ENCODE measurements at places on chromosomes 3 and 15.

GRCh38 chr3:66712210-66712609, 211.4 kb upstream of the LRIG1 start:
- no peak for DNase-seq

- DNase-seq = no peak
Measured at GRCh38 chr15:74957476-74958035, 984 bp upstream of the RPP25 start.

GRCh38 chr3:108127301-108127988, 36.6 kb upstream of the CD47 start:
- no peak for DNase-seq

DNA sequence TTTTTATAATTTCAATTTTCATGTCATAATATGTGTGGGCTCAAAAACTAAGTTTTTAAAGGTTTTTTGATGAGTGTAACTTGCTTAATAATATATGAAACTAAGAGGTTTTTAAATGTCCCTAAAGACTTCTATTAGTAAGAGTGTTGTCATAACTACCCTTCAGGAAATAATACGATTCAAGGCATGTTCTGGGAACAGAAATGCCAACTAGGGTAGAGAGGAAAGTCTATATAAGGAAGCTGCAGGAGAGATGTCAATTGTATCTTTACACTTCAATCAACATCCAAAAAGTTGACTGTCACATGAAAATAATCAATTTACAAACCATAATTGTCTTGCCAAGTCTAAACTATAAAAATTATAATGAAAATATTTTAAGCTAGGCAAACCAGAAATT, 76.3 kb downstream of the SMARCC1 start:
- DNase-seq = peak; percentile 19

- no peak for DNase-seq
Measured at GRCh38 chr3:115595611-115596275, 27.6 kb upstream of the GAP43 start.

DNA sequence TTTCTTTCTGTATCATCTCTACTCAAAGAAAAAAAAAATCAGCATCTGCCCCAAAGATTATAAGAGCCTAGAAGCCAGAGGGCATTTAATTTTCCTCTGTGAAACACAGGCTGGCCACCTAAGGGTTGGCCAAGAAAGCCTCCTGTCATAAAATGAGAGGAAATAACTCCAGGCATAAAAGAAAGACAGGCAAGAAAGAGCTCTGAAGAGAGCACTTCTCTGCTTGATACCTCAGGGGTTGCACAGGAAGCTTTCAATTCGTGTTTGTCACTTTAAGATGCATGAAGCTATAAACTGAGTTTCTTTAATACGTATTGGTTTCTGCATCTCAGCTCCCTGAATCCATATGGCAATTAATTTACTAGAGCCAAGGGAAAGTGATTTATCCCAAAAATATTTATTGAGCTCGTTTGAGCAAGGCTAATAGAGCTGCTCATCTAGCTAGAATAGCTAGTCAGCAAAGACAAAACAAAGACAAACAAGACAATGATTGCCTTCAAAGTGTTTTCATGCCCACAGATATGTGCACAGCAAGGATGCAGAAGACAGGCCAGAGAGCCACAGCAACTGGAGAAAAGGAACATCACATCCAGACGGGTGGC, 35.5 kb downstream of the ATP8B4 start:
- DNase-seq = no peak

DNA sequence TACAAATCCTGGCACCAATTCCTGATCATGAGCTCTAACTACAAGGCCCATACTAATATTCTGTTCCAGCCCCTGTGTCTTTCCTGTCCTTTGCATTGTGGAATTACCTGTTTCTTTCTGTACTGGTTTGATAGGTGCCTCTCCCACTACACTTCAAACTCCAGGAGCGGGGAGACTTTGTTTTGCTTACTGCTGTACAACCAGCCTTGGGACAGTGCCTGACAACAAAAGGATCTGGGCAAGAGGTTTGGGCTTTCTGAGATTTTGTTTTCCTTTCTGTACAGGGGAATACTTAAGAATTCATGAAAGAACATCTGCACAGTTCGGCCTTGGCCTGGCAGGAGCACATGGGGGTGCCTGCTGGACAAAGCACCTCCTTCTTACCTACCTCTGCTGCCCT, 45.1 kb downstream of the ZDHHC3 start:
- DNase-seq = no peak

GRCh38 chr15:84944311-84944710, 37.3 kb upstream of the PDE8A start:
- no peak for DNase-seq

- DNase-seq = no peak
Measured at GRCh38 chr3:75692061-75692460, 27.9 kb downstream of the FRG2C start.

DNA sequence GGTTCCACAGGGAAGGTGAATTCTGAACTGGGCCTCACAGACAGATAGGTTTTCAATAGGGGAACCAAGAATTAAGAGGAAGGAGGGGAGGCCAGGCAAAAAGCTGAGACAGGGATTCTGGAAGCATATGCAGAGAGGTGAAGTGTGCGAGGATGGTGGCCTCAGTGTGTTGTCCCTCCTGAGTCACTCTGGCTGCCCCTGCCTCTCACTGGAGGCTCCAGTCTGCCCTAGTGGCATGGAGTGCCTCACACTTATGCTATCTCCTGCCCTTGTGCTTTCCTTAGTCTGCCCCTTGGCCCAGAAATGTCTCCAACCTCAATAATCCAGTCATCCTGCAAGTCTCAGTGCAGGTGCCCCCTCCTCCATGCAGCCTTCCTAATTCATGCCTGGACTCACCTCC, 32.2 kb upstream of the RBP1 start:
- DNase-seq = no peak

DNA sequence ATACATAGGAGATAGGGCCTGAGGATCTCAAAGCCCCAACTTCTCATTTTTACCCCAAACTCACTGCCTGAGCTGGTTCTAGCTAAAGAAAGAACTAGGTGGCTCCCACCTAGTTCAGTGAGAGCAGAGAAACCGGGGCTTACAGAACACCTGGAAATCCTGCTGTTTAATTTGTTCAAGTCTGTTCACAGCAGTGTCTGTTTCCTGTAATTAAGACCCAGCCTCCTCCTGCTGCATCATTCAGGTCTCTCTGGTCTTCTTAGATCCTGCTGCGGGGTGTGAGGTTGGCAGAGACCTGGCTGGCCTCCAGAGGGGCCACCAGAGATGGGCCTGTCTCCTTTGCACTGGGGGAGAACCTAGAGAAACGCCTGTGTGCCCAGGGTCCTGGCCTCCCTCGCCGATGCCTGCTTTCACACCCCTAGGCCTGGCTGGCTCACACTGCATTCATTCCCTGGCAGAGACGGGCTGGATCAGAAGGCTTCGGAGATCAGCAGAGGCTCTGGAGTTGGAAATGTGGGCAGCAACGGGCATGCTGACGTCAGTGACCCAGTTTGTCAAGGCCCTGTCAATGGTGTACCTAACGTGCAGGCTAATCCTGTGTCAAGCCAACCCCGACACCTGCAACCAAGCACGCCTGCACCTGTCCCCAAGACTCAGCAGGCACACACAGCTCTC, 4.9 kb upstream of the CHRNA3 start:
- DNase-seq = no peak

GRCh38 chr3:184889312-184889904, 77.4 kb downstream of the VPS8 start:
- DNase-seq = no peak

DNA sequence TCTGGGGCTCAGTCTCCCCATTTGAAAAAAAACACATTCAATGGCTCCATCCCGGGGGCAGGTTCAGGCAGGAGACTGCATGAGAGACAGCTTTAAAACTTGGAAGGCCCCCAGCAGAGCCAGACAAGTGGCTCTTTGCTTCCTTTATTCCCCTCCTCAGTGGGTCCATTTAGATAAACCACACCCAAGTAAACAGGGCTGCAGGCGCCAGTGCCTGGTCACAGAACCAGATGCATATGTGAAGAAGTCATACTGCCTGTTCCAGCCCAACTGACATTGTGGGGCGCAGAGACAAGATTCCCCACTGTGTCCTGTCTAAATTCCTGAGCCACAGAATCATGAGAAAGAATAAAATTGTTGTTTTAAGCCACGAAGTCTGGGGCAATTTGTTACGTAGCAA, 9.0 kb downstream of the FBN1 start:
- DNase-seq = no peak

- DNase-seq = no peak
Measured at GRCh38 chr15:74041311-74041756, 41.0 kb downstream of the GOLGA6A start.

DNA sequence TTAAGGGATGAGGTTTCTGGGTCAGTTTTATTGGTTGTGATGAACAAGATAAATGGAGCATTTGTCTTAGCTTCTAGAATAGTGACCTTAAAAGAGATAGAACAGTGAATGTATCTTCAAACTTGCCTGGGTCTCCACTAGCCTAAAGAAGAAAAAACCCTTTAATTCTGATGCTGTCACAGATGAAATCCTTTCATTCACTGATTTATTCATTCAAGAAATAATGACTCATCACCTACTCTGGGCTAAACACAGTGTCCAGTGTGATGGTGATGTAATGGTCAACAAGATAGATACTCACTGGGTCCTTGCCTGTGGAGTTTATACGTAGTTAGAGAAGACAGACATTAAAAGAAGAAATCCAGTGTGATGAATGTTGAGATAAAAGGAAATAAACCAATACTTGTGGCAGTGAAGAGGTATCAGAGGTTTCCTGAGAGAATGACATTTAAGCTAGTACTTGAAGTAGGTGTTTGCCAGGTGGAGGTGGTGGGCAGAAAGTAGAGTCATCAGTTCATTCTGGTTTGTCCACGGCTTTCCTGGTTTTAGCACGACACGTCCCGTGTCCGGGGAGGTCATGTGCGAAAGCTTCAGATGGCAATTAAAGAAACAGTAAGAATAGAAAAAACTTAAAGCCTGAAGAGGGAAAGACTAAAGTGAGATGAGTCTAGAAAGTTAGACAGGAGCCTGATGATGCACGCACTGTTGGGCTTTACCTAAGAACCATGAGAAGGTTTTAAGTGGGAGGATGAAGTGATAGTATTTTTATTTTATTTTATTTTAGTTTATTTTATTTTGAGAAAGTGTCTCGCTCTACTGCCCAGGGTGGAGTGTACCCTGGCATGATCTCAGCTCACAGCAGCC, 18.5 kb downstream of the PAK2 start:
- DNase-seq = peak; percentile 45

DNA sequence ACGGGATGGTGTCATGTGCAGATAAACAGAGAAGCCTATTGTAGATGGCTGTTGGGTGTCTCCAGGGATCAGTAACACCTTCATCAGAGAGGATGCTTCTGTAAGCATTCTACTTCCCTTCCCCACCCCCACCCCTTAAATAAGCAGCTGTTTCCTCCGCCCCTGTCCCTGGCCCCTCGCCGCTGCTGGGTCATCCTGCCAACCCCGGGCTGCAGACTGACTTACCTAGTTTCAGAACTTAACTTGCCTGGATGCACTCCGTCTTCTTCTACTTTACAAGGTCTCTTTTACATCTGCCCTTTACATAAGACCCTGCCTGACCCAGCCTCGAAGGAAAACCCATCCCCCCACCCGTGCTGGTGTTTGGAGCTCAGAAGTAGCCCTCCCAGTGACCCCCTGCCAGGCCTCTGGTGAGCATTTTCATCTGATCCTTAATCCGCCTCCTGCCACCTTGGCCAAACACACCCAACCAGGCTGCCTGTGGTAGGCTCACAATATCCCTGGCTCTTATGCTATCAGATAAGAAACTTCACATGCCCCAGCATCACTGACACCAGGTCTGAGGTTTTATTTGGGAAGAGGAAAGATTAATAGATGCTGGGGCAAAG, 103.0 kb upstream of the HES1 start:
- no peak for DNase-seq

DNA sequence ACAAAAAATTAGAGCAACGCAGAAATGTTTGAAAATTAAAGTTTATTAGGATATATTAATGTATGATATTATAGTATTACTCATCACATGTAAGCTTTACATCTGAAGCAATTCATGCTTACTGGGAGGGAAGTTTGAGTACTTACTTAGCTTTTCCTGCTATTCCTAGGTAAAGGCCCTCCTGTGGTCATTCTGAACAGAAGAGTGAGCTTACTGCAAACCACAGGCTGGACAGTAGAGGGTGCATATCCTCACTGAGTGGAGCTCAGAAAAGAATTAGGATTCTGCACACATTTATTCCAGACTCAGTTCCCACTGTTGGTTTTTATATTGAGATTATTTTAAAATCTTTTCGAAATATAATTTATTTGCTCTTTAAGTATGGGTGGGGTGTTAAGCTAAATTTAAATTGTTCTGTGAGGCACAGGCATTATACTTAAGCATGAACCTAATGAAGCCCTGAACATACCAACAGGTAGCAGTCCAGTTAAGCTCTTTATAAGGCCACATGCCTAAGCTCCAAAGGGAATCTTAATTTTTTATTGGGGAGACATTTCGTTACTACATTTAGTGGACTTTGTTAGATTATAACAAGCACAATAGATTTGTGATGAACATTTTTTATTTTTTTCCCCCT, 10.2 kb downstream of the MRPS22 start:
- peak; percentile 22 for DNase-seq

GRCh38 chr15:57216288-57216687, 160.0 kb upstream of the CGNL1 start:
- DNase-seq = no peak

GRCh38 chr3:53411371-53411770, 64.0 kb upstream of the DCP1A start:
- DNase-seq = no peak

GRCh38 chr15:70582143-70582945, 181.0 kb downstream of the UACA start:
- no peak for DNase-seq

- DNase-seq = no peak
Measured at GRCh38 chr15:58115692-58116091, 22.5 kb upstream of the AQP9 start.

GRCh38 chr15:99630607-99631131, 64.9 kb downstream of the MEF2A start:
- DNase-seq = no peak

- no peak for DNase-seq
Measured at GRCh38 chr3:125431912-125432790, 57.0 kb upstream of the ZNF148 start.

Data from inflammatory macrophage treated with lipopolysaccharide for 1 hour (primary cell).